ENCODE measurements at places on chromosomes 1 and 21.

DNA sequence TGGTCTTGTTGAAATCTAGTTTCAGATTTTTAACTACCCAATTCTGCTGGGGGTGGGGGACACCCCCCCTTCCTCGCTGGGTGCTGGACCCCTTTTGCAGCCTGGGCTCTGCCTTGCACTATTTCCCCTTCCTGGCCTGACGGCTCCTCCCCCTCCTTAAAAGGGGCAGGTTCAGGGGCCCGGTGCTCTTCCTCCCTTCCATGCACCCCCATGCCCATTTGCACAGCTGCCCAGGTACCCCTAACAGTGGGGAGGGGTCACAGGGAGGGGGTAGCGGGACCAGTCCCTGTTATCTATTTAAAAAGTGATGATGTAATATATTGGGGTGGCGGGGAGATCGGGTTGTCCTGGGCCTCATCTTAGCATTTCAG is 15.3 kb downstream of the ZBTB7B start:
- DNase-seq: no peak

DNA sequence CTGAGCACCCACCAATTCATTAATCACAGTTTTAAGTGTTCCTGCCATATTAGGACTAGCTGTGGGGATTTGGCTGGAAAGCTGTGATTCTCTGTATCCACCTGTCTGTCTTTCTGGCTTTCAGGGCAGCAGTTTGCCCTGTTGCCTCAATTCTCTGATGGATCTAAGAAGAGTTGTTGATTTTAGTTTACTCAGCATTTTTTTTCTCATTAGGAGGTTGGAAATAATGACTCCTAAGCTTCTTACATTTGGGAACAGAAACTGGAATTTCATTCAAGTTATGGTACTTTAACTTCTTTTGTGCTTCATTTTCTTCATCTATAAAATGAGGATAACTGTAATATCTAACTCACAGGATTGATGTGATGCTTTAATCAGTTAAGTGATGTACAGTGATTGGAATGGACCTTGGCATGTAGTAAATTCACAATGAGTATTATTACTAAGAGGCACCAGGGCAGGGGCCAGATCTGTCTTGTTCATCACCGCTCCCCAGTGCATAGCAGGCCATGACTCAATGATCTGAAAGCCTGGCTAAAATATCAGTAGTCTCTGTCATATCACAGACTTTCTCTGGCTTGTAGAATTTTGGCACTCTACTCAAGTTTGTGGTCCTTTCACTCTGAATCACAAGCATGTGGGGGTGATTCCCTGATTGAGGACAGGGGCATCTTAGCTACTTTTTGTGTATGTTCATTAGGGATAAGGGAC is 51.4 kb upstream of the GREM2 start:
- DNase-seq: no peak

DNA sequence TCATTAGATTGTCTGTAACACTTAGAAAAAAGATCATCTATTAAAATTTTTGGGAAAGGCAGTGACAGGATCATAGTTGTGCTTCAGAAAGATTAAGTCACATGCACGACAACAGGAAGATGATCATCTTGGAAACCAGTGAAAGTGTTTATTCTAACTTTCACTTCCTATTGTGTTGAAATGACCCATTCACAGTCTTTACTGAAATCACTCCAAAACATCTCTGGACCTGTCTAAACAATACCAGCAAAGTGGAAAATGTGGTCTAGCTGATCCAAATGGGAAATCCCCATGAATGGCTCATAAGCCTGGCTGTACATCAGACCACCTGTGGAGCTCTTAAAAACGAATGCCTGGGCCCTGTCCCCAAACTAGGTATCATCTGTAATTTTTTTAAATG is 111.1 kb upstream of the ETV3 start:
- DNase-seq: no peak

DNA sequence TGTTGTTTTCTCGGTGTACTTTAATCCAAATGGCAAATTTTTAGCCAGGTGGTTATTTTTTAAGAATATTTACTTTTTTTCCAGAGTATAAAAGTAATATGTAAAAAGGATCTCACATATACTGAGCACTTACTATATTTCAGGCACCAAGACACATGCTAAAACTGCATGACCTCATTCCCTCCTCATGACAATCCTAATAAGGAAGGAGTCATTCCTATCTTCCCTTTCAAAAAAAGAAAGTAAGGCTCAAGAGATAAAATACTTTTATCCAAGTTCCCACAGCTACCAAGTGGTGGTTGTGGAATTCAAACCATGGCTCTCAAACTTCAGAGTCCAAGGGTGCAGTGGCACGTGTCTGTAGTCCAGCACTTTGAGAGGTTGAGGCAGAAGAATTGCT is 19.4 kb downstream of the ATP2B4 start:
- DNase-seq: no peak

DNA sequence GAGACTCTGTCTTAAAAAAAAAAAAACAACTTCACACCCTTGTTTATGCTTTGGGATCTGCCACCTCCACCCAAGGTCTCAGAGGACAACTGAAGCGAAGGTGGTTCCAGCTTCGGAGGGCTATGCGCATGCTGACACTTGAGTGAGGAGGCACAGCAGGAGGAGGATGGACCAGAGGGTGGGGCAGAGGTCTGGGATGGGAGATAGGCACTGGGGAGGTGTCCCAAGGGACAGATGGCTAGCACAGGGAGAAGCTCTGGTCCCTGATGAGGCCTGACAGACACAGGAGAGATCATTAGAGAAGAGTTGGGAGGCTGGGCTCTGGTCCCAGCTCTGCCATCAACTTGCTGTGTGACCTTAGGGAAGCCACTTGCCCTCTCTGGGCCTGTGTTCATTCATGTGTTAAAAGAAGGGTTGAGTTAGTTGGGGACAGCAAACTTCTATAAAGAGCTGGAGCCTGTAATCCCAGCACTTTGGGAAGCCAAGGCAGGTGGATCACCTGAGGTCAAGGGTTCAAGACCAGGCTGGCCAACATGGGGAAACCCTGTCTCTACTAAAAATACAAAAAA is 16.8 kb downstream of the E2F2 start:
- DNase-seq: no peak

All from activated T-cell treated with anti-CD3 and anti-CD28 coated beads for 4 hours (primary cell).